ENCODE measurements at places on chromosomes 6 and 20.
A peak's percentile ranks its signal among the peaks of the same experiment; 100 is the strongest.

DNA sequence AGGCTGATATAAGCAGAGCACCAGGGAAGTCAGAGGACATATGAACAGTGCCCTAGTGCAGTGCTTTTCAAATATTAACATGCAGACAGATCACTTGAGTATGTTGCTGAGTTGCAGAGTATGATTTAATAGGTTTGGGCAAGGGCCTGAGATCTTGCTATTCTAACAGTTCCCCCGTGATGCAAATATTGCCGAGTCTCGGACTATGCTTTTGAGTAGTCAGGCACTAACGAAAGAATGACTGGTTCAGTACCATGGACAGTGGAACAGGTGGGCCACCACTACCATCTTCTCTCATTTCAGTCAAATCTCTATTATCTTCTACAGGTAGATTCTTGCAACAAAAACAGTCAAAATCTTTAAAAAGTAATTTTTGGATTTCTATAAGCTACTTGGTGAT, 3.7 kb upstream of the TMEM200A start:
- H3K27ac ChIP-seq: no peak overlapping the region
- no peak overlapping the region for H3K4me3 ChIP-seq
- H3K36me3 ChIP-seq: no peaks in the 10 kb centered on the region
- H3K4me1 ChIP-seq: peaks cover 15% of the 10 kb centered on the region
- peak; percentile 46 for DNase-seq
- H3K27me3 ChIP-seq: peaks cover 7% of the 10 kb centered on the region

GRCh38 chr20:48673507-48673906, 154.3 kb downstream of the PREX1 start:
- H3K27me3 ChIP-seq: no peaks in the 10 kb centered on the region
- no peak overlapping the region for H3K27ac ChIP-seq
- DNase-seq: no peak

DNA sequence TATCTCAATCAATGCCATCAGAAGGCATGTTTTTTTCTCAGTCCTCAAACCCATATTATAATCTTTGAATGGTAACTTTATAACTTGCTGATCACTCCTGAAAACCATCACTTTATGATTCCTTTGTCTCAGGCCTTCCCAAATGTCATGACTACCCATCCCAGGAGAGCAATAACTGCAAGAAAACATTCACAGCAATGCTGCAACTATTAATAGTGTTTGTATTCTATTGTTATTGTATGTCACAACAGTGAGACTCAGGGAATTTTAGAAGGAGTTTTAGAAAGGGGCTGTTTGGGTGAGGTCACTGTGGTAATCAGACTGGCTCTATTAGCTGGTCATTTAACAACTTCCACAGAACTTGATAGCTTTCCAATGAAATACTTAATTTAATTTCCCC, 301.4 kb upstream of the TBX18 start:
- DNase-seq: no peak
- H3K4me1 ChIP-seq: no peaks in the 10 kb centered on the region
- no peaks in the 10 kb centered on the region for H3K36me3 ChIP-seq

GRCh38 chr20:17504066-17504897, 26.9 kb downstream of the BFSP1 start:
- no peak for DNase-seq
- H3K4me1 ChIP-seq: peaks cover 41% of the 10 kb centered on the region
- H3K36me3 ChIP-seq: no peaks in the 10 kb centered on the region
- peak overlapping the region; percentile 9 for H3K27ac ChIP-seq
- H3K4me3 ChIP-seq: peak overlapping the region; percentile 69
- H3K27me3 ChIP-seq: no peaks in the 10 kb centered on the region

DNA sequence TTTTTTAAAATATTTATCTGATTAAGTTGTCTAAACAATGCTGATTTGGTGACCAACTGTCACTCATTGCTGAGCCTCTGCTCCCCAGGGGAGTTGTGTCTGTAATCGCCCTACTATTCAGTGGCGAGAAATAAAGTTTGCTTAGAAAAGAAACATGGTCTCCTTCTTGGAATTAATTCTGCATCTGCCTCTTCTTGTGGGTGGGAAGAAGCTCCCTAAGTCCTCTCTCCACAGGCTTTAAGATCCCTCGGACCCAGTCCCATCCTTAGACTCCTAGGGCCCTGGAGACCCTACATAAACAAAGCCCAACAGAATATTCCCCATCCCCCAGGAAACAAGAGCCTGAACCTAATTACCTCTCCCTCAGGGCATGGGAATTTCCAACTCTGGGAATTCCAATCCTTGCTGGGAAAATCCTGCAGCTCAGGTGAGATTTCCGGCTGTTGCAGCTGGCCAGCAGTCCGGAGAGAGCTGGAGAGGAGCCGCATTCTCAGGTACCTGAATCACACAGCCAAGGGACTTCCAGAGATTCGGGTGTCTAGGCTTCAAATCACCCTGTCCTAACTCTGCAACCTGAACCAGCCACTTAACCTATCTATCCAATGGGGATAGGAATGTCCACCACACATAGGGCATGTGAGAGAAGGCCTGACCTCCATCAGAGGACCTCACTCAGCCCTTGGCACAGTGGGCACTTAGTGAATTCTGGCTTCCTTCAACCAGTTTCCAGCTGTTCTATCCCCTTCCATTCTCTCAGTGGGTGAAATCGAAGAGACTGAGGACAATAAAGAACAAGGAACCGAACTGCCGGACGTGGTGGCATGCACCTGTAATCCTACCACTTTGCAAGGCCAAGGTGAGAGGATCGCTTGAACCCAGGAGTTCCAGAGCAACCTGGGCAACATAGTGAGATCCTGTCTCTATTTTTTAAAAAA, 3.1 kb downstream of the TNF start:
- no peak for DNase-seq
- H3K27me3 ChIP-seq: no peaks in the 10 kb centered on the region
- H3K4me3 ChIP-seq: peak overlapping the region; percentile 97
- peaks cover 81% of the 10 kb centered on the region for H3K4me1 ChIP-seq
- H3K27ac ChIP-seq: peak overlapping the region; percentile 74

DNA sequence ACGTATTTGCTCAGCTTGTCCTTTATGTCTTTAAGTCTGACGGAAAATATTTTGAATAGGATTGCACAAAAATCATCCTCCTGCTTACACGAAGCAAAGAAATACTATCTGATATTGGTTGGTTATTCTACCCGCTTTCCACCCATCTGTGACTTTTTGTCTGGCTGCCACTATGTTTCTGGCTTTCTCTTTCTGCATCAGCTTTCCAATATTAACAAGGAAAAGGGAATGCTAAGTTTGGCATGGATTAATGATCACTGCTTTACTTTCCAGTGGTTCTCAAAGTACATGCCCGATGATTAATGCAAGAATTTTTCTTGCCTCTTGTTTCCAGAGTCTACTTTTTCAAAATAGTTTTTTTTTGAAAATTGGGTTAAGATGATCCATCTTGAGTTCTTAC, 57.0 kb downstream of the RNF144B start:
- no peak for DNase-seq
- no peaks in the 10 kb centered on the region for H3K27me3 ChIP-seq
- H3K27ac ChIP-seq: no peak overlapping the region
- no peaks in the 10 kb centered on the region for H3K4me1 ChIP-seq
- H3K4me3 ChIP-seq: no peak overlapping the region

DNA sequence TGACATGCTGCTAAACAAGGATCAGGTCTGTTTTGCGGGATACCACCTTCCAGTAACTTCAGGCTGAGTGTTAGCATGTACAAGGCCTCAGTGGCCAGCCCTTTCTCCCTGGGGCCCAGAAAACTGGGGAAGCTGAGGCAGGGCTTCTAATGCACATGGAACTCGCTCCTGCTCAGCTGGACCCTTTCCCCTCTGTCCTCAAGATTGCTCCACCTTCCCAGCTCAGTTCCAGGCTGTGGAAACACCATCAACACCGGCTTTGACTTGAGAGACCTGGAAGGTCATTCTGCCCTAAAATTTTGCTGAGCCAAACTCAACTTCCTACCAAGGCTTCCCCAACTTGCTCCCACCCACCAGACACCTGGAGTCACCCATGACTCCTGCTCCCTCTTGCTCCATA, 4.2 kb upstream of the BLCAP start:
- peaks cover 15% of the 10 kb centered on the region for H3K4me1 ChIP-seq
- H3K27ac ChIP-seq: no peak overlapping the region
- H3K36me3 ChIP-seq: no peaks in the 10 kb centered on the region
- no peaks in the 10 kb centered on the region for H3K27me3 ChIP-seq

GRCh38 chr6:166006900-166007301, 160.8 kb downstream of the TBXT start:
- no peaks in the 10 kb centered on the region for H3K36me3 ChIP-seq
- H3K4me3 ChIP-seq: no peak overlapping the region
- H3K4me1 ChIP-seq: no peaks in the 10 kb centered on the region
- H3K27ac ChIP-seq: no peak overlapping the region
- peaks cover 22% of the 10 kb centered on the region for H3K27me3 ChIP-seq

DNA sequence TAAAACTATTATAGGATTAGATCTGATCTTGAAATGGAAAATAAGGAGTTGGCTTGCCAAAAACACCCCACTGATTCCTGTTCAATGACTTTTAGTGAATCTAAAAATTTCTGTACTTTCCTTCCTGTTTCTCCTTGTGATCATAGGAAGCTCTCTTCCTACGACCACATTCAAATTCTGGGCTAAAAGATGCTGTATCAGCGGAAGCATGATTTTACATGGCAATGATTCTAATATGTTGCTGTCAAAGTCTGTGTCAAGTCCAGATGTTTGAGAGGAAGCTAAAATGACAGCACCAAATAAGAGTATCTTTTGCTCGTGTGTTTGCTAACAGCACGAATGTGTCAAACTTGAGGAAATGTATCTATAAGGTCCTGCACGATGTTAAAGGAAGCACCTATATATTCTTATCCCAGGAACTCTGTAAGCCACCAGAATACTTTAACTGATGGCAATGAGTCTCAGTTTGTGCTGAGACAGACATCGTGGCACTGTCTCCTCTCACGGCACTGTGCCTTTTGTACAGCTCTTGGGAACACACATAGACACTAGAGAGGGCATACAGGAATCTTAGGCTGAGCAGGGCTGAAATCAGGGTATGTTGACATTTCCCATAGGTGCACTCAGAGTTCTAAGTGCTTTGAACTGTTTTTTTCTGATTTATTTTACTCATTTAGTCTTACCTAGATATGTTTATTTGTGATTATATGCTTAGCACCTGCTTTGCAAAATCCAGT, 24.9 kb upstream of the MAP3K4 start:
- H3K27ac ChIP-seq: no peak overlapping the region
- H3K4me3 ChIP-seq: no peak overlapping the region
- no peaks in the 10 kb centered on the region for H3K4me1 ChIP-seq

GRCh38 chr20:41046716-41047115, 18.1 kb downstream of the TOP1 start:
- no peak overlapping the region for H3K4me3 ChIP-seq
- H3K27me3 ChIP-seq: no peaks in the 10 kb centered on the region
- peaks cover 54% of the 10 kb centered on the region for H3K4me1 ChIP-seq
- H3K36me3 ChIP-seq: no peaks in the 10 kb centered on the region

GRCh38 chr20:39259808-39260207, 297.7 kb downstream of the DHX35 start:
- H3K36me3 ChIP-seq: no peaks in the 10 kb centered on the region
- no peaks in the 10 kb centered on the region for H3K4me1 ChIP-seq

GRCh38 chr6:23228439-23229024, 659.2 kb downstream of the HDGFL1 start:
- no peaks in the 10 kb centered on the region for H3K4me1 ChIP-seq
- H3K27ac ChIP-seq: no peak overlapping the region
- H3K36me3 ChIP-seq: no peaks in the 10 kb centered on the region

GRCh38 chr20:645318-646106, 7.5 kb downstream of the SRXN1 start:
- peaks cover 12% of the 10 kb centered on the region for H3K27me3 ChIP-seq
- no peak overlapping the region for H3K27ac ChIP-seq
- peak; percentile 28 for DNase-seq
- H3K4me3 ChIP-seq: no peak overlapping the region
- peaks cover 13% of the 10 kb centered on the region for H3K36me3 ChIP-seq

GRCh38 chr6:108001696-108002231, 43.8 kb upstream of the SEC63 start:
- no peaks in the 10 kb centered on the region for H3K27me3 ChIP-seq
- H3K4me1 ChIP-seq: no peaks in the 10 kb centered on the region
- no peak overlapping the region for H3K4me3 ChIP-seq

- H3K4me3 ChIP-seq: peak overlapping the region; percentile 47
- no peaks in the 10 kb centered on the region for H3K36me3 ChIP-seq
- peaks cover 61% of the 10 kb centered on the region for H3K4me1 ChIP-seq
These were observed 26.4 kb downstream of the LY86 start for GRCh38 chr6:6614983-6615349.

- H3K36me3 ChIP-seq: no peaks in the 10 kb centered on the region
- no peaks in the 10 kb centered on the region for H3K27me3 ChIP-seq
- DNase-seq: no peak
- no peak overlapping the region for H3K27ac ChIP-seq
- H3K4me1 ChIP-seq: no peaks in the 10 kb centered on the region
These were observed 675.2 kb upstream of the FLRT3 start for GRCh38 chr20:15012566-15012965.

- DNase-seq: no peak
- no peak overlapping the region for H3K27ac ChIP-seq
- H3K36me3 ChIP-seq: no peaks in the 10 kb centered on the region
- no peaks in the 10 kb centered on the region for H3K27me3 ChIP-seq
These were observed 172.6 kb upstream of the RSPO3 start for GRCh38 chr6:126945812-126946360.

DNA sequence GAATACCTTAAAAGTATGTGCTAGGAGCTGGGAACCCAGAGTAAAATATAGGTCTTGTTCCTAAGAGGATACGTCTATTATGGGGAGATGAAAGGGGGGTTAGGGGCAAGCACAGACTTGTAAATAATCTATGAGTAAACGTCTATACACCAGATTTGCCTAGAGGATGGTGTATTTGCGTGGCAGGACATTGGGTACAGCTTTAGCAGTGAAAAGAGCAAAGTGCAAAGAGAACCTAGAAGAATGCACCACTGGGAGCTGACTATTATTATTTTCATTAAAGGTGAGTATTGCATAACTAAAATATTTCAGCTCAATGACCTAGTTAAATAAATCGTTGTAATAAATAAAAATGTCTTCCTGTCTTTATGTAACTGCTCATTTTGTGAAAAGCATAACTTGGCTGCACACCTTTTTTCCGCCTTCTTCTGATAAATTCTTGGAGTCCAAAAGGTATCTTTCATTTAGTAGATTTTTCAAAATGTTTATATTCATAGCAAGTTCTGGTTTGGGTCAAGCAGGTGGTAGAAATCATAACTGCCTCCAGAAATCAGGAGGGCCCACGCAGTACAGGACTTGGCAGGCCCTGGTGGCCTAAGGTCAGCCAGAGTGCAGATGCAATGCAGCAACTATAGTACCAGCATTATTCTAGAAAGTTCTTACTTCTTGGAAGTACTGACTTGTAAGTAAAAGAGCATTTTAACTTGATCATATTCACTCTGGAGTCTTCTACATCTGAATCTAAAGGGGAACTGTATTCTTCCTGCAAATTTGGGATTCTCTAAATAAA, 357.2 kb downstream of the PLCB1 start:
- H3K4me3 ChIP-seq: no peak overlapping the region
- no peaks in the 10 kb centered on the region for H3K36me3 ChIP-seq
- DNase-seq: no peak
- no peaks in the 10 kb centered on the region for H3K4me1 ChIP-seq
- no peaks in the 10 kb centered on the region for H3K27me3 ChIP-seq
- H3K27ac ChIP-seq: no peak overlapping the region

DNA sequence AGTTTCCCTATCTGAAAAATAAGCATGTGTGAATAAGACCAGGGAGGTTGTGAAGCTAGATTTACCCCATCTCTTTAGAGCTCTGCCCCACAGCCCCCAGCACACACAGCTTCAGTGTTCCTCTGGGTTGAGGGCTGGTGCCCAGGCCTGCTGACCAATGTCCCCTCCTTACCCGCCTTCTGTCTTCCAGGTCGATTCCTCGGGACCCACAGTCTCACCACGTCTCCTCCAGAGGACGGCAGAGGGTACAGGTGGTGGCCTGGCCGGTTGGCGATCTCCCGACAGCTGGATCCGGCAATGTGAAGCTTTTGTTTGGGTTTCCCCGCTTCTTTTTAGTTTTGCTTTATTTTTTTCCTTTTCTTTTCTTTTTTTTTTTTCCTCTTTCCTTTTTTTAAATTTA, 42.0 kb downstream of the STK35 start:
- no peak overlapping the region for H3K27ac ChIP-seq

Data from CD4-positive, alpha-beta T cell (primary cell).